ENCODE measurements at places on chromosomes 5 and 9.

- DNase-seq, result no peak
These were observed 25.0 kb downstream of the SH3TC2 start for GRCh38 chr5:149037817-149038216.

GRCh38 chr5:96645091-96645490, 17.1 kb upstream of the CAST start:
- DNase-seq, result no peak

DNA sequence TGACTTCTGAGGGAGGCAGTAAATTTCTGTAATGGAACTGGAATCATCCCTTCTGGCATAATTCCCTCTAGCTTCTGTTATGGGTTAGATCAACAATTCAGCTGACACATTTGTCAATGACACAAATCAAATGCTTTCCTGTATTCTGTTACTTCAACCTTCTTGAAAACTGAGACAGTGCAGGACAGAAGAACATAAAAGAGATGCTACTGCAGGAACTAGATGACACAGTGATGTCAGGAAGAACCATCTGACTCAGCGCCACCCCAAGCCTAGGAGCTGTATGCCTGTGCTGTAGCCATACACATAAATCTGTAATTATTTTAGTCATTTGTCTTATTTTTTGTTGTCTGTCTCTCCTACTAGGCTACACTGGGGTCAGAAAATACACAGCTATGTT, 18.2 kb upstream of the CEP120 start:
- DNase-seq, result no peak

DNA sequence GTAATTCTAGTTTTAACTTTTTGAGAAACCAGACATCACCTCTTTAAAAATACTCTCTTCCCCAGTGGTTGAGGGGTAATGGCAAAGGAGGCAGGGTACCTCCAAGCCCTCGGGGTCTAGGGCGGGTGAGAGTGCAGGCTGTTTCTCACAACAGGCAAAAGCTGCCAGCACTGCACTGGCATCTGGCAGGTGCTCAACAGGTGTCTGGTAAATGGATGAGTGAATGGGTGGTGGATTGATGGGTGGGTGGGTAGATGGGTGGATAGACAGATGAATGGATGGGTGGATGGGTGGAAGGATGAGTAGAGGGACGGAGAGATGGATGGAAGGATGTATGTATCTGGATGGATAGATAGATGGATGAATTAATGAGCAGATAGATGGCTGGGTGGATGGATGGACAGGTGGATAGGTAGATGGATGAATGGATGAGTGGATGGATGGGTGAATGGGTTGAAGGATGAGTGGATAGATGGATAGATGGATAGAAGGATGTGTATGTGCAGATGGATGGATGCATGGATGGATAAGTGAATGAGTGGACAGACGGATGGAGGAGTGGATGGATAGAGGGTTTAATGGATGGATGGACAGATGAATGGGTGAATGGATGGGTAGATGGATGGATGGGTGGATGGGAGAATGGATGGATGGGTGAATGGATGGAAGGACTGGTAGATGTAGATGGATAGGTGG, 84.6 kb downstream of the COL5A1 start:
- DNase-seq, result no peak

DNA sequence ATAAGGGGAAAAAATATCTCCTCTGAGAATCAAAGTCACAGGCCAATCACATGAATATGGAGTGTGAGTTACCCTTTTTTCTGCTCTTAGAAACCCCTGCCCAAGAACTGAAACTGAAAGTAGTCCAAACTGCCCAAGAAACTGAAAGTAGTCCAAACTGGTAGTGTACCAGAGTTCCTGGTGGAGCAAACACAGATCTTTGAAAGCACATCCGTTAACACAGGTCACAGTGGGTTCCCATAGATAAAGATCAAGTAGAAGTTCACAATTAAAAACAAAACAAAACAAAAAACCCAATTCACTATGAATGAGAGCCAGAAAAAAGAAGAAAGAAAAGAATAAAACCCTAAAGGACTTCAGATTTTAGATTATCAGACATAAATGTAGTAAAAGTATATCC, 332.4 kb upstream of the EFNA5 start:
- peak; percentile 28 for DNase-seq

GRCh38 chr5:52846182-52846842, 58.6 kb downstream of the ITGA1 start:
- DNase-seq, result peak; percentile 63

- DNase-seq, result no peak
These were observed 28.6 kb downstream of the CSNK1G3 start for GRCh38 chr5:123540534-123540933.

DNA sequence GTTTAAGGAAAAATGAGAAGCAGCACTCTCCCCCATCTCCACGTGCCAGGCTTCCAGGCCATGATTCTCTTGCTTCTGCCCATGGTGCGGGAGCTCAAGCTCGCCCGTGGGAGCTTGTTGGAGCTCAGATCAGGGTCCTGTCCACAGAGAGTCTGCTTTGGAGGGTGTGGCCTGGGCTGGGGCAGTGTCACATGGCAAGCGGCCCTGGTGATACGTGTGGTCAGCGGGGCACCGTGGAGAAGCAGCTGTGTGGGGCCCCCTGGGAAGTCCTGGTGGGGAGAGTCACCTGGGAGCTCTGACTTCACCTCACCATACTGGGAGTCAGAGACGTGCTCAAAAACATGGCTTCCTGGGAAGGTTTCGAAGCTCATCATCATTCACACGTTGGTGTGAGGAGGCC, 275.3 kb downstream of the GADD45G start:
- DNase-seq, result no peak

GRCh38 chr5:35819026-35819425, 37.7 kb upstream of the IL7R start:
- no peak for DNase-seq

- DNase-seq, result no peak
These were observed 109.0 kb upstream of the TAS2R1 start for GRCh38 chr5:9739135-9739534.

GRCh38 chr5:72351376-72351775, 31.2 kb downstream of the PTCD2 start:
- DNase-seq, result no peak

GRCh38 chr9:88926781-88927505, 64.3 kb upstream of the S1PR3 start:
- DNase-seq, result no peak

DNA sequence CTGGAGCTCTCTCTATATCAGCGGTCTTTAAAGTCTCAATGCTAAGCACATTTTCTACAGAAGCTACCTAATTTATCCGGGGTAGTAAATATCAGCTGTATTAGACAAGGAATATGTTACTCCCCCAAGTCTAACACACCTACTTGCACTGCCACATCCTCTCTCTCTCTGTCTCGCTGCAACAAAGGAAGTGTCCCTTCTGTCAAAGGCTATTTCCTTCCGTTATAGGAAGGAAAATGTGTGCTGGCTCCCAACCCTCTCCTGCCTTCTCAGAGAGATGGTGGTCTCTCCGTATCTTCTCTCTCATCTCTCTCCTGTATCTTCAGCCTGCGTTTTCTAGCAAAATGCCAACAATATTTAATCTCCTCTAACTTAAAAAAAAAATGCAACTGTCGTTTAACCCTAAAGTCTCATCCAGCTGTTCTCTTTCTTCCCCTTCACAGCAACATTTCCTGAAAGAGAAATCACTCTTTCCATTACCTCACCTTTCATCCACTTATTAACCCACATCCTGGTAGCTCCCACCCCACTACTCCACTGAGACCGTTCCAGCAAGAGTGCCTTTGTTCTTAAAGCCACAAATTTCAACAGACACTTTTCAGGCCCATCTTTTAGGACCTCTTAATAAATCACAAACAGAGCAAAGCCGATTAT, 2.3 kb downstream of the TTF1 start:
- peak; percentile 10 for DNase-seq

DNA sequence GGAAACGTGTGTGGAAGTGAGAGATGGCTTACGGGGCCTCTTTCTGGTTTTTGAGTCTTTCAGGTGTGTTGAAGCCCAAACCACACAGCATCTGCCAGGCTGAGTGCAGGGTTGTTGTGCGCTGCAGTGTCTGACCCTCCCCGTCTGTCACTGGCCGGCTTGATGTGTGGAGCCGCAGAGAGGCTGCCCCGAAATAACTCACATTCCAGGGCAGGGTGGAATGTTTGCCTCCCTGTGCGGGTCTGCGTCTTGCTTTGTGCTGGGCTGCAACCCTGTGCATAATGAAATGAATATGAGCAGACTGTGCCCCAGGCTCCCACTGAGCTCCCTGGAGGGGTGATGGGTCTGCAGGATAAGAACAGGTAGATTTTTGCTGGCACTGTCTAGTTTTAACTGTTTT, 9.9 kb upstream of the PLEKHG4B start:
- peak; percentile 63 for DNase-seq

DNA sequence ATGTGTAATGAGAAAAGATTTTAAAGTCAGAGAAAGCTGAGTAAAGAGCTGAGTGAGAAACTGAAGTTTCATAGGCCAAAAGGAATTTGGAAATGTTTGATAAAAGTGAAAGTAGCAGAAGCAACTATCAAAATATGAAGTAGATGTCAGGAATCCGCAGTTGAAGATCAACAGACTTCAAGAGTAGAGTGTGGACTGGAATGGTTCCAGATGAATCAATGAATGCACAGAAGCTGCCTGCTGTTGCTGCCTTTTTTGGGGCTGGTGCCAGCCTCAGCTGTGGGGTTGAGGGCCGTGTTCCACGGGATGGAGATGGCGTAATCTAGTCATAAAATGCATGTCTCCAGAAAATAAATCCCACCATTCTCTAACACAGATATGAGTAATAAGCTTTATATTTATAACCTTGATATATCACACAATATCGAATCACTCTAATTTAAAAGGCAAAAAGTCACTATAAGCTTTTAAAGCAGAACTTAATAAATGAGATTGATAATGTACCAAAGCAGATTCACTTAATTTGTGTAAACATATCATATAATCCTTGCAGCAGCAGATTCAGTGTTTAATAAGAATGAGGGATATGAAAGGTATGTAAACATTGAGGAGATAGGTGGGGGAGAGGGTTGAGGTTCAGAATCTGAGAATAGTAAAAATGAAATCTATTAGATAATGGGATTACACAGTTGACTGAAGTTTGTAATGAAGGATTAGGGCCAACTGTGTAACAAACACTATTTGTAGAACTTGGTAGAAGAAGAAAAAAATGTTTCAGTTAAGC, 652.3 kb upstream of the FTMT start:
- DNase-seq, result peak; percentile 88

GRCh38 chr5:40594811-40595210, 84.9 kb upstream of the PTGER4 start:
- peak; percentile 35 for DNase-seq

DNA sequence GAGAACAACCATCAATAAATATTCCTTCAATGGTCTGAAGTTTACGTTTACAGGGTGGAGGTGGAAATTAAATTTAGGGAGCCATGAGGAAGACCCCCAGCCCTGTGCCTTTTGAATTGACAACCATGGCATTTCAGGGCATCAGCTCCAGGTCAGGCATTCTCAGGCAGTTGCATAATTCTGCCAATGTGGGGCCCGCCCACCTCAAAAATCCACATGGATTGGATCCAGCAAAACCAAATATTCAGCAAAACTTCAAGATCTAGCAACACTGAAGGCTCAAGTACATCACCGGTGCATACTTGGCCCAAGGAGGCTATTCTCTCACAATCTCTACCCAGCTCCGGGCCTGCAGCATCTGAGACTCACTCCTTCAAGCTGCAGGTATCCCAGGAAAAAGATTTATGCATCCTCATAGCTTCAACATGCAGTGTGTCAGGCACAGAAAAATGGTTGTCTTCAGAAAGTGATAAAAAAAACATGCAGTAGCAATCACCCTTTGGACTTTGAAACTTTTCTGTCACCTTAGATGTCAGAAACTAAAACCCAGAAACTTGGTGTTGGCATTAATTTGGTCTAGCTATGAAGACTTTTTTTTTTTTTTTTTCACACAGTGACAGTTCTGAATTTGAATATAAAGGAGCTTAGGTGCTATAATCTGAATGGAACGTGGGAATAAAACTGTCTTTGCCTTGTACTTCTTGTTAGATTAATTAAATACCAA, 21.4 kb upstream of the ANXA2R start:
- DNase-seq, result peak; percentile 53

- no peak for DNase-seq
These were observed 597.0 kb upstream of the ITGA1 start for GRCh38 chr5:52190737-52191136.

DNA sequence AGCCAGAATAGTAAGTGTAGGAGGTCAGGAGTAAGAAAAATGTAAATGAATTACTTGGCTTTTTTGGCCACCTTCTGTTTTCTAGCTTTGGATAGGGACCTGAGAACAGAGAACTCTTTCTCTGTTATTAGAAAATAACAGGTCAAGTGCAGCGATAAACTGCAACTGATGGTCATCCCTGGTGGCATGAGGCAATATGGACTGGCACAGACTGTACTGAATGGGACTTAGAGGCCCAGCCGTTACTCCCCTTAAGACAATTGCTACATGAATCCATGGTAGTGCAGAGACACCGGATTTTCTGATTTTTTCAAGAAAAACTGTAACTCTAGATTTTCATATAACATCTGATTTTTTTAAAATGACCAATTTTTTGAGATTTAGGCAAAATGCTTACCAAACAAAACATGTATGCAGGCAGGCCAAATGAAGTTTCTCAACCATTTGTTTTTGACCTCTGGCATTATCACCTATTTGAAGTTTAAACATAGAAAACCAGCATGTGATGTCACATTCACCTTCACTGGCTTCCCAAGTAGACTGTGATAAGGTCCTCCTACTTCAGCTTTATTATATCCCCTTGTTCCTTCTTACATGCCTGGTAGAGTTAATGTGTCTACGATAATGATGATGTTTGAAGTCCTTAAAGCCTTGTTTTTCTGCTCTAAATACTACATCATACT, 262.6 kb downstream of the KCTD16 start:
- no peak for DNase-seq

- no peak for DNase-seq
These were observed 1.7 kb upstream of the DCP2 start for GRCh38 chr5:112974901-112975300.

DNA sequence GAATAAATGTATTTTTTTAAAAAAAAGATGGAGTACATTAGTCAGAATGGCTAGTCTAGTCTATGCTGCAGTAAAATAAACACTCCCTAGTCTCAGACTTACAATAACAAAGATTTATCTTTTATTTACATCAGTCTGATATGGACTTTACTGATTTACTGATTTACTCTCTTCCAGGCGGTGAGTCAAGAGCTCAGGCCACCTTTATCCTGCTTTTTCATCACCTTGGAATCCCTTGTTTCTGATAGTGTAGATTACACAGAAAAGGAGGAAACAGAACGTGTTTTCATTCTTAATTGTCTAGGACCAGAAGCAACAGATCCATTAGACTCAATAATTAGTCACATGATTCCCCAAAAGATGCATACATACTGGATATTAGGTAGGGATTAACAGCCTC, 290.1 kb upstream of the TRPC7 start:
- DNase-seq, result peak; percentile 65

DNA sequence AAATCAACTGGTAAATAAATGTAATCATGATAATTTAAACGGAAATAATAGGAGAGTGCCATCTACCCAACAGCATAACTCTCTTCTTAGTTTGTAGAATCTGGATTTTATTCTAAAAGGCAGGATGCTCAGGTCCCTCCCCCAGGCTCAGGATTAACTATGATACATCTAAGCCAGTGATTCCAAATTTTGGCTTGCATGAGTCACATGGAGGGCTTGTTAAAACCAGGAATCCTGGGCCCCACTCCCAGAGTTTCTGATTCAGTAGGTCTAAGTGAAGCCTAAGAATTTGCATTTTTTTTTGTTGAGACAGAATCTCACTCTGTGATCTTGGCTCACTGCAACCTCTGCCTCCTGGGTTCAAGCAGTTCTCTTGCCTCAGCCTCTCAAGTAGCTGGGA, 62.3 kb upstream of the ZFR start:
- peak; percentile 97 for DNase-seq
